Foreskin melanocyte (primary cell): ENCODE measurements at places on chromosomes 5 and 9.

DNA sequence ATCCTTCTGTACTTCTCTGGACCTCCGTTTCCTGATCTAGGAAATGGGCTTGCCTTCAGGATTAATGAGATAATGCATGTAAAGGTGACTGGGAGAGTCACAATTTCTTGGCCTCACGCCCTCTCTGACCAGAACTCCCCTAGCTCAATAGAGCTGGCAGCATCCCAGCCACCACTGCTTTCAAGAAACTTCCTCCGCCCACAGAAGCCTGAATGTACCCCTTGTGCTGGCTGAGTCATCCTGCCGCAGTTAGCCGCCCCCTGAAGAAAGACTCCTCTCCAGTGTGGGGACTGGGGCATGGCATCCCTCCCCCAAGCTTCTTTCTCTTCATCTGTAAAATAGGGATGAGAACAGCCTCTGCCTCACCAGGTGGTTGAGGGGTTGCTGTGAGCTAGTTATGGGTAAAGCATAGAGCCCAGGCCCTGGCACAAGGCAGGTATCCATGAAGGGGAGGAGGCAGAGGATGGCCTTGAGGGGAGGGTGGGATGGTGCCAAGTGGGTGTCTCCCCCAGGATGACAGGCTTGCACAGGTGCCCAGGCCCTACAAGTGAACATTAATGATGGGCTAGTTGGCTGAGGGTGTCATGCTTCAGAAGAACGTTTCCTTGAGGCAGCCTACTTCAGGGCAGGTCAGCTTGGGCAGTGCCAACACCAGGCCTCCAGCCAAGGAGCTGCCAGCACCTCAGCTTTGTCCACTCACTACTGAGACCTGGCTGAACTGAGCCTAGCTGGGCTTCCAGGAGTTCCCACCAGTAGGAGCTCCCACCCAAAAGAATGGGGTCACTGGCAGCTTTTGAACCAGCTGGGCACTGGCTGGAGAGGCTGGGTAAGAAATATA, 3.4 kb downstream of the PDLIM4 start:
- peak; percentile 80 for DNase-seq

DNA sequence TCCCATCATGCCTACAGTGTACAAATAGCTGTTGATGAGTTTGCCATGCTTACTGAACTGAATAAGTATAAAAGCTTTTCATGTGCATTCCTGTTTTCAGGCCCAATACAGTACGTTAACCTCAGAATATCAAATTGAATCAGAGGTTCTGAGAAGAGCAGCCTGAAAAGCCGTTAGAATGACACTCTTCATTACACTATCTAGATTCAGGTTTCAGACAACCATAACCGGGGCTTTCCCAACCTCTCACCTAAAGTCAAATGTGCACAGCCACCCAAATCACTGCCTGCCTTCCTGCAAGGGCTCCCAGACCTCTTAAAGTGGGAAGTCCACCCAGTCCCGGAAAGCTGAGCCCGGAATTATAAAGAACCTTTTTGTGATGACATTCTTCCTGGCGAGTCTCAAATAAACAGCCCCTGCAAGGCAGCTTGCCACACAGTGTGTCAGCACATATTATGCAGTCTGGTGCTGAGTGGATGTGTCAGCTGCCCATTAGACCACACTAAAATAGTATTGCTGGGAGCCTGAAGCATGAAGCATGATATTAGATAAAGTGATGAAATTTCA, 245.8 kb downstream of the TLE4 start:
- no peak for DNase-seq

GRCh38 chr5:4212071-4212739, 616.6 kb downstream of the IRX1 start:
- no peak for DNase-seq

DNA sequence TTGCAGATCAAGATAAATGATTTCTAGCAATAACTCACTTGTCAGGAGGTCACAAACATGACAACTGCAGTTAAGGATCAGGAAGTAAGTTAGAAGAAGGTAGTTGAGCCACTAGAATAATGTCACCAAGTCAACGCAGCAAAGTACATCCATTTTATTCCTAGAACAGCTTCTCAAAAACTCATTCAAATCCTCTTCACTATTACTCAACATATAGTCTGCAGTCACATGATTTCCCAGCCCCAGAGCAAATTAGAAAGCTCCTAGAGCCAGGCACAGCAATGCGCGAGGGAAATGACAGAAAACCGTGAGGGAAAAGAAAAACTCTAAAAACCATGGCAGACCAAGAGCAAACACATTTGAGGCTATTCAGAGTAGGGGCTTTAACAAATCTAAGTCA, 49.9 kb upstream of the ZNF622 start:
- DNase-seq, result no peak

GRCh38 chr5:176134529-176135223, 103.5 kb upstream of the SIMC1 start:
- DNase-seq, result no peak

DNA sequence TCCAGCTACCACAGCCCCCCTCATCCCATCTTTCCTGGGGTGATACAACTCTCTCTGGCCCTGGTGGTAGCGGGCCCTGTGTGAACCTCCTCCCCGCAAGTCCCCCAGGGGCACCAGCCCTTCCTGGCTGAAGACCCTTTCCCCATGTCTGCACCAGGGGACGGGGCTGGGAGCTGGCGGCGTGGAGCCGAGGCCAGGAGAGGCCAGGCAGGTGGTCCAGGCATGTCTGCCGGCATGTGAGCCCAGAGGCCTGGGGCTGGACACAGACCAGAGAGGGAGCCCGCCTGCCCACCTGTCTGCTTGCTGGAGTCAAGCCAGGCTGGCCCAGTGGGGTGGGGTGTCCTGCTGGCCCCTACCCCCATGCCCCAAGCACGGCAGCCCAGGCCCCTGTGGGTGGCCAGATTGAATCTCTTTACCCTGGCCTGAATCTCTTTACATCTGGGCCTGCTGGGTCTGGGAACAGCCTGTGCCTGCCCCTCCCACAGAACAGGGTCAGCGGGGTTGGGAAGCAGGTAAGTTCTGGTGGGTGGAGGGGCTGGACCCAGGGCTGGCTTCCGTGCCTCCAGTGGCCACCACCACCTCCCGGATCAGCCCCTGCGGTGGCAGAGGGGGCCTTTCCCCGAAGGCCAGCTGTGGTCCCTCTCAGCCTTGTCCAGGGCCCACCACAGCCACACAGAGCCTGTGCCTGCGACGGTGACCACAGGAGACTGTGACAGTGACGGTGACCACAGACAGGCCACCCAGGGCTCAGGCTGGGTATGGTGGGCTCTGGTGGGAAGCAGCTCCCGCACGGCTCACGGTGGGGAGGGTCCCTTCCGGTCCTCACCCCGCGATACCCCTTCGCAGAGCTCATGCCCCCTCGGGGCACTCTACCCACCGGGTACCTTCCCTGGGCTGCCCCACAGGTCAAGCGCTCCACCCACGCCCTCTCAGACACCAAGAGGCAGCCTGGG, 7.1 kb downstream of the LCN12 start:
- no peak for DNase-seq

DNA sequence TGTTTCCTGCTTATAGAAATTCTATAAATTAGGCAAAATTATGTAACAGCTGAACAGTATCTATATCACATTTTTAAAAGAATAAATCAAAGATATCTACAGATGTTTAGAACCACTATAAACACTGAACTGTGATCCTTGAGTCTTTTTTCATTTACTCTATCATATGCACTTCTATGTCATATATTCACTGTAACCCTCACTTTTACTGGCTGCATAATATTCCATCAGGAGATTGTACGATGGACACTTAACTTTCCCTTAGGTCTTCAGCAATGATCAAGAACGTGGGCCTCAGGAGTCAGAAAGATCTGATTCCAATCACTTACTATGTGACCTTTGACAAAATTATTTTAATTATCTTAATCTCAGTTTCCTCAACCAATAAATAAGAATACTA, 41.0 kb downstream of the CLINT1 start:
- no peak for DNase-seq

- no peak for DNase-seq
These were observed 1499.0 kb downstream of the EFNA5 start for GRCh38 chr5:106171708-106172107.

DNA sequence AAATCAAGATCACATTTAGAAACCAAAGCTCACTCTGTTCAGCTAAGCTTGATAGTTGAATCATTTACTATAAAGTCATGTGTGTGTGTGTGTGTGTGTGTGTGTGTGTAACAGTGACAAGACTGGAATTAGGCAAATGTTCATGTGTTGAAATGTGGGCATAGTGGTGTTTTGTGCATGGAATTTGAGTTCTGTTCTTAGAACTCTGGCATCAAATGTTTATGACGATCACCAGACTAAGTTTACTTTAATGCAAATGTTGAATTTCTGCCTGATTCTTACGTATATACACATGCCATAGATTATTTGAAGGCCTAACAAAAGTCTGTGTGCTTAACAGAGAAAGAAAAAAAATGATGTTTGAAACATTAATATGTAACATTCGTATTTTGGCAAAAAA, 72.8 kb upstream of the COL5A1 start:
- DNase-seq, result no peak

DNA sequence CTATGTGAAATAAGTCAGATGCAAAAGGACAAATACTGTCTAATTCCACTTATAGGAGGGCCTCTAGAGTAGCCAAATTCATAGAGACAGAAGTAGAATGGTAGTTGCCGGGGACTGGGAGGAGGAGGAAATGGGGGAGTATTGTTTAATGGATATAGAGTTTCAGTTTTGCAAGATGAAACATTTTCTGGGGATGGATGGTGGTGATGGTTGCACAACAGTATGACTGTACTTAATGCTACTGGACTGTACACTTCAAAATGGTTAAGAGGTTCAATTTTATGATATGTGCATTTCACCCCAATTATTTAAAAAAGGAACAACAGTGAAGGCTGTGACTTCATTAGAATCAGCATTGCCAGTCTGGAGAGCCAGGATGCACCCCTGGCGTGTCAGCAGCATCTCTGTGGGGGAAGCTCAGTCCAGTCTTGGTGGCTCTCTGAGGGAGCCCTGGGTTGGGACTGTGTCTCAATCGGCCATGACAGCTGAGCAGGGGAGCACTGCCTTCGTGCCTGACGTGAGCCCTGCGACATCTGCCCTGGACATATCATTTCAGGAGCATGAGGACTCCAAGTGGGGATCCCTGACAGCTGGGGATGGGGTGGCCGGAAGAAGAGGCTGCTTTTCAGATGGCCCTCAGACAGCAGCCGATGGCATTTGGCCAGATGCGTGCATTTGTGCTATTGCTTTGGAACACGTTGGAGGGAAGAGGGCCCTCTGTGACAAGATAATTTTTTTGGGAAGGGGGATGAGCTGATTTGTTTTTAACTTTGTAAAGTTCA, 130.8 kb upstream of the STC2 start:
- no peak for DNase-seq

- DNase-seq, result no peak
These were observed 34.2 kb upstream of the BNC2 start for GRCh38 chr9:16904655-16905054.

GRCh38 chr5:15719784-15720183, 219.8 kb downstream of the FBXL7 start:
- DNase-seq, result peak; percentile 45

DNA sequence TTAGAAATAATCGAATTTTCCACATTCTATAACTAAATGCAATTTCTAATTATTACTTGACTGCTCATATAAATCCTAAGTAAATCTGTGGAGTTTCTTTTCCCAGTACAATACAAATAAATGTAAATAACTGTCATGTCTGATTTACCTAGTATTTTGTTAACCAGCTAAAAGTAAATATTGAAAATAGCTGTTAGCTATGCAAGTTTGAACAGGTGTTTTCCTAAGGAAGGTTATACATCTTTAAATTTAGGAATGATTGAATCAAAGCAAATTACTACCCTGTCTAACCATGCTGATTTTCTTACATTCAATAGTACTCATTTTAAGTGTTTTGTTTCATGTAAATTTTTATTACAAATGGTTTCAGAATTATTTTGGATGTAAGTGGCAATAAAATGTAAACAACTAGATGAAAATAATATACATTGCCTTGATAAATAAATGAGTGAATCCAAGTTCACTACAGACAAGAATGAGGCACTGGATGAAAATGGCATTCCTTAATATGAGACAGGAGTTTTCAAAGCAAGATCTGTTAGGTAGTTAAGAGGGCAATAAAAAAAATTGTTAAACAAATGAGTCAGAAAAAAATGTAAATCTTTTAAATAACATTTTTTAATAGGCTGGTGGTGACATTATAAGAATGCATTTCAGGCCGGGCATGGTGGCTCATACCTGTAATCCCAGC, 15.8 kb downstream of the MCIDAS start:
- DNase-seq, result no peak

GRCh38 chr5:109450129-109450877, 40.5 kb upstream of the PJA2 start:
- DNase-seq, result no peak
